ENCODE measurements at places on chromosomes 11 and 22.
A peak's percentile ranks its signal among the peaks of the same experiment; 100 is the strongest.

- no peak for DNase-seq
These were observed 870.6 kb upstream of the LRRC4C start for GRCh38 chr11:42329929-42330565.

DNA sequence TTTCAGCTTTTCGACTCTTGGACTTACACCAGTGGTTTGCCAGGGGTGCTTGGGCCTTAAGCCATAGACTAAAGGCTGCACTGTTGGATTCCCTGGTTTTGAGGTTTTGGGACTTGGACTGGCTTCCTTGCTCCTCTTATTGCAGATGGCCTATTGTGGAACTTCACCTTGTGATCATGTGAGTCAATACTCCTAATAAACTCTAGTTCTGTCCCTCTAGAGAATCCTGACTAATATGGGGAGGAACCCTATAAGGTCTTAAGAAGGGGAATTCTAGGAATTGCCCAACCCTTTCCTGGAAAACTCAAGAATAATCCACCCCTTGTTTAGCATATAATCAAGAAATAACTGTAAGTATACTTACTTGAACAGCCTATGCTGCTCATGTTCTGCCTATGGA is 491.8 kb downstream of the TMEM135 start:
- no peak for DNase-seq

GRCh38 chr11:121460941-121461514 is 8.3 kb upstream of the SORL1-AS1 start:
- no peak for DNase-seq

DNA sequence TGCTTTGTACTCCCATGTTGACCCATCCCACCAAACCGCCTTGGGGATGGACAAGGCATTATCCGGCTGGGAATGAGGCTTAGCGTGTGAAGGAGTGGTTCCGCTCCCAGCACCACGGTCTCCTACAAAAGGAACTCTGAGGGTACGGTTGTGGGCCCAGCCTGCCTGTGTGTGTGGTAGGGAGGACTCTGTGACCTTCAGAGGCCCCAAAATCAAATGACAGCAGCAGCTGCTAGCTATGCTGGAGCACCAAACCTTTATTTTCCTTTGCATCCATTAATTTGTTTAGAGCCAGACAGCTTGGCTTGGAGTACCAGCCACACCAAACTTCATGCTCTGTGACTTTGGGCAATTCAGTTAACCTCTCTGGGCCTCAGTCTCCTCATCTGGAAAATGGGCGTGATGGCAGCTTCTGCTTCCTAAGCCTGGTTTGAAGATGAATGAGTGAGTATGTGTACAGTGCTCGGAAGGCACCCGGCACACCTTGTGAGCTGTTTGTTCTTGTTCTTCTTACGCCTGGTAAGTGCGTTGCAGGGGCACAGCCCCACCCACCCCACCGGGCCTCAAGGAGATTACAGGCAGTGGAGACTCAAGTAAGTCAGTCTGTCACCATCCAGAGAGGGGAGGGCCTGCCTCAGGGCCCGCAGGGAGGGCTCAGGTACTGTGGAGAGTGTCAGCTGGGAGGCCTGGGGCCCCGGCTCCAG is 25.3 kb downstream of the MB start:
- no peak for DNase-seq

GRCh38 chr11:106471276-106471675 is 393.8 kb downstream of the AASDHPPT start:
- no peak for DNase-seq

GRCh38 chr11:58622344-58622743 is at the start of gene CNTF:
CNTF (plus strand) TSS chr11:58622665; CDS start chr11:58622753, 88 bp downstream.
- no peak for DNase-seq

DNA sequence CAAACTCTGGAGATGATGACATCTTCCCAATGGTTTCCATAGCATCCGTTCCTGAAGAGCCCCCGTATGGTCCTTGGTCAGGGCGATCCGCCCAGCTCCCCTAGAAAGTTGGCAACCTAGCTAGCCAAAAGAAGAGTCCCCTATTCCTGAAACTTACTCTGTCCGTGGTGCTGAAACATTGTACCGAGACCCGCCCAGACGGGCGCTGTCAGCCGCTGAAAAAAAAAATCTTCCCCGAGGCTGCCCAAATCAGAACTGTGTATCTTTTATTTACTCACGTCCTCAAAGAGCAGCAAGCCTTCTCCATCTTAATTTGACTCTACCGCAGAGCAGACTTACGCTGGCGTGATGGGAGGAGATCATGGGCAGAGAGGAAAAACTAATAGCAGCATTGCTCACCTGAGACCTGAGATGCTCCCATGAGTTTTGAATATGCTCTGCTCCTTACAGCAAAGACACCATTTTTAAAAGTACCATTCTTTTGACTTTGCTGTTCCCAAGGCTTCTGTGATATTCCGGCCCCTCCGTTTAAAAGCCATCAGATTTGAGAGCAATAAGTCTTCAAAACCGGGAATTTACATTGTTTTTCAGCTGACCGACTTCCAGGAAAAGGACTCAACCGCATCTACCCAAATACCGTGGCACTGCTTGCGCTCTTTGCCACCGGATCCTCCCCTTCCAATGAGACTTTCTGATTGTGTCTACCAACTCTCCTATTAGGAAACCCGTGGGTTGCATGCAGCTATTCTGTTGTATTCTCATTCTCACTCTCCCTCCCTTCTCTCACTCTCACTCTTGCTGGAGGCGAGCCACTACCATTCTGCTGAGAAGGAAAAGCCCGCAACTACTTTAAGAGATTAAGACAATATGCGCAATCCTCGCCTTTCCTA is at the start of gene SLC17A6:
TSS of gene SLC17A6 (plus strand) at position 786 of the 890 bp plus-strand sequence. CDS start 153 bp downstream, outside the sequence.
- no peak for DNase-seq

DNA sequence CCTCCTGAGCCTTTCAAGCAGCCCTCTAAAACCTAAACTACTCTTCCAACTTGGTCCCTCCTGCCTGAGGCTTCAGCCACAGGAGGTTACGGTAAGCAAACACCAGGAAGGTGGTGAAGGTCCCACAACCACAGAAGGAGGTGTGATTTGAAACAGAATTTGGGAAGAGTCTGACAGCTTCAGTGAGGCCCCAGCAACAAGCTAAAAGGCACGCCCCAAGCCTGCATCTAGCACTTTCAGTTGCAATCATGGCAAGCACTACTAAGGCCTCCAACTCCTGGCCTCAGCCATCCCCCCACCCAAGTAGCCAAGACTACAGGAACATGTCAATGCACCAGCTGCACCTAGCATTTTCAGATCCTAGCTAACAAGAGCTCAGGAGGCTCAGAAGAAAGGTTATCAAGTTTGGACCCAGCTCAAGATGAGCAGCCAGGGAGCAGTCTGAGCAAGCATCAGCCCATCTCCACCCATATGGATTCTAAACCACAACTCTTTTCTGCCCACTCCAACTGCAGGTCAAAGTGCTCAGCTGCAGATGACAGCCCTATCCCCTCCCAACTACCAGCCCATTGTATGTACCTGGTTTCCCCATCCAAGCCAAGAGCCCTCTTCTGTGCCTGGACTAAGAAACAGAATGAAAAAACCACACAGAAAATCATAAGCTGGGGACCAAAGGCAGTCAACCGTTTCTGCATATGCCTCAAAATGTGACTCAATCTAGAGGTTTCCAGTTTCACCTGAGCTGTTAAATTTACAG is 10.4 kb upstream of the AHNAK start:
- DNase-seq, result no peak

GRCh38 chr22:38218661-38219622 is 17.1 kb downstream of the MAFF start:
- no peak for DNase-seq

- no peak for DNase-seq
These were observed 47.9 kb downstream of the DCUN1D5 start for GRCh38 chr11:103043826-103044678.

GRCh38 chr11:92393218-92393617 is 168.6 kb downstream of the FAT3 start:
- no peak for DNase-seq

DNA sequence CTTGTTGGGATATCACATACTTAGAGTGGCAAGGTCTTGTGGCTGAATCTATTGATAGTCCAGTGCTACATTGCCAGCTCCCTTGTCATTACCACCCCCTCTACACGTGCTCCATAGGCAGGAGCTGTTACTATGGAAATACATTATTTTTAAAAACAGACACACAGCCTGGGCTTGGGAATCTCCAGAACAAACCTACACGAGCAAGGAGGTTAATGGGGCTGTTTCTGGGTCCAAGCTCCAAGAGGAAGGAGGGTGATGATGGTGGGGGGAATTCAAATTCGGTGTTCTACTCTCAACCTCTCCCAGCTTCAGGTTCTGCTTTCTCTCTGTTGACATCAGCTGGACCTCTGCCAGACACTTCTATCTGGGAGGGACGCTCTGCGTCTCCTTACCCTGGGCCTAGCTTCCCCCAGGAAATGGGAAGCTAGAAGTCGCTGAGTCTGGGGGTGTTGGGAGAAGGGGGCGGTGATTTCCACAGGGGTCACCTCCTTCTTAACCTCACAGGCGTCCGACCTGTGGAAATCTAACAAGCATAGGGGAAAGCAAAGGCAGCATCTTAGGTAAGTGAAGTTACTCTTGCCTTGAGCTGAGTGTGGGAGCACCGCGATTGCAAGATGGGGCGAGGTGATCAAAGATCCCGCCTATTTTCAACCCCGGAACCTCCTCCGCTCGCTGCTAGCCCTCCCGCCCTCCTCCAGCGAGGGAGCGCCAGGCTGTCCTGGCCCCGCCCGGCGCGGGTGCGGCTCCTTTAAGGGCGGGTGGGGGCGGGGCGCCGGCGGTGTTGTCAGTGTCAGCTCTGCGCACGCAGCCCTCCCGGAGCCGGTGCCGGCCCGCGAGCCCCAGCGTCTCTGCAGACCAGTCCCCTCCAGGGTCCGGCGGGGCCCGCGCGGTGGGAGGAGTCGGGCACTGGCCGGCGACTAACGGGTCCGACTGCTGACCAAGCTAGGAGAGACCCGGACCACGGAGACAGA is at the start of gene C2CD2L:
TSS of gene C2CD2L (plus strand) at position 781 of the 974 bp plus-strand sequence. CDS start 398 bp downstream, outside the sequence.
- peak; percentile 55 for DNase-seq

- DNase-seq, result no peak
These were observed 10.9 kb downstream of the SMC1B start for GRCh38 chr22:45402466-45402985.

GRCh38 chr11:77191823-77192495 is 63.9 kb downstream of the MYO7A start:
- peak; percentile 12 for DNase-seq

GRCh38 chr11:93939084-93939760 is 81.9 kb upstream of the HEPHL1 start:
- DNase-seq, result no peak

GRCh38 chr11:84061726-84062125 is 775.6 kb upstream of the CCDC90B start:
- DNase-seq, result no peak

GRCh38 chr11:119593346-119593745 is 135.7 kb downstream of the NECTIN1 start:
- DNase-seq, result no peak
